ENCODE measurements at places on chromosomes 13 and 19.

DNA sequence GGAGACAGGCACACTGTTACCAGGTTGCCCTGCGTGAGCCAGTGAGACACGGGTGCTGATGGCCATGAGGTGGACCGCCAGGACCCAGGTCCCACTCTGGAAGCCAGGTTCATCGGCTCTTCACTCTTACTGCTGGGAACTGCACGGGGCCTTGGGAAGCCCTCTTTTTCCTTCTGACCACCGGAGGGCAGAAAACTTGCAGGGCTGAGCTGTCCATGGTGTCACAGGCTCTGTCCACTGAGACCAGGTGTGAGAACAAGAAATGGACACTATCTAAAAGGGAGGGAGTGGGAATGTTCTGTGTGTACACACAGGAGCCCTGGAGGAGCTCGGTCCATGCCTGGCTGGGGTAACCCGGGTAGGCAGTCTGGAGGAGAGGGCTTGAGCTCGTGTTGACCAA is 93.4 kb downstream of the UQCRFS1 start:
- DNase-seq: peak; percentile 53

GRCh38 chr19:38304352-38304865 is 358 bp downstream of the C19orf33 start:
- no peak for DNase-seq

DNA sequence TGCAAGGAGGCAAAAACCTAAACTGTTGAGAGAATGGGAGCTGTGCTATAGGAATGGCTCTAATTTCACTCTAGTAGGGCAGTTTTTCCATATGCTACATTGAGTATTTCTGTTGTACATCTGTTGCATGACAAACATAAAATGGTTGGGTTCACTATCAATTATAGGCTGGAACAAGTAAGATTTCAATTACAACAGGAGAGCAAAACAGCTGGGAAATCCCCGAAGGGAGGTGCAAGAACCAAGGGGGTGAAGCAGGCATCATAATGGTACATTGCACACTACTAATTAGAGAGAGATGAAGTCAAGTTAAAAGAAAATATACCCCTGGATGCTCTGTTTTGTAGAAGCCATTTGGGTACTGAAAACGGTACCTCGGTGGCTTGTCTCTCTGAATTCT is 389.5 kb downstream of the PCDH9 start:
- DNase-seq: no peak

DNA sequence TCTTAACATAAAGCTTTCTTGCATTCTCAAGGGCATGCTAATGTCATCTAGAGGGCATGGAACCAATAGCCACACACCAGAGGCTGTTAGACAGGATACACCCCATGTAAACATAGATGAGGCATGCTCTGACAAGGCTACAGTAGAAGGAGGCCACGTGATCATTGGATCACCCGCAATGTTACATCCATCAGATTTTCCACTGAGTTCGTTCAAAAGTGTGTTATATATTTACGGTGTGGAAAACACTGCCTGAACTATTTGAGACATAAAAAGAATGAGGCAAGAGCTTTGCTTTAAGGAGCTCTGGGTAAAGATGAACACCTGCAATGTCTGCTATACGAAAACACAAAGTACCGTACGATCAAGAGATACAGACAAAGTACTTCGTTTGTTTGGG is 817.5 kb upstream of the SLC10A2 start:
- DNase-seq: no peak

- no peak for DNase-seq
These were observed 126.6 kb downstream of the USP12 start for GRCh38 chr13:27044837-27045570.

GRCh38 chr19:19379527-19379926 is 25.9 kb upstream of the GATAD2A start:
- DNase-seq: no peak

GRCh38 chr13:112711528-112712265 is 21.9 kb downstream of the ATP11A start:
- DNase-seq: peak; percentile 82

DNA sequence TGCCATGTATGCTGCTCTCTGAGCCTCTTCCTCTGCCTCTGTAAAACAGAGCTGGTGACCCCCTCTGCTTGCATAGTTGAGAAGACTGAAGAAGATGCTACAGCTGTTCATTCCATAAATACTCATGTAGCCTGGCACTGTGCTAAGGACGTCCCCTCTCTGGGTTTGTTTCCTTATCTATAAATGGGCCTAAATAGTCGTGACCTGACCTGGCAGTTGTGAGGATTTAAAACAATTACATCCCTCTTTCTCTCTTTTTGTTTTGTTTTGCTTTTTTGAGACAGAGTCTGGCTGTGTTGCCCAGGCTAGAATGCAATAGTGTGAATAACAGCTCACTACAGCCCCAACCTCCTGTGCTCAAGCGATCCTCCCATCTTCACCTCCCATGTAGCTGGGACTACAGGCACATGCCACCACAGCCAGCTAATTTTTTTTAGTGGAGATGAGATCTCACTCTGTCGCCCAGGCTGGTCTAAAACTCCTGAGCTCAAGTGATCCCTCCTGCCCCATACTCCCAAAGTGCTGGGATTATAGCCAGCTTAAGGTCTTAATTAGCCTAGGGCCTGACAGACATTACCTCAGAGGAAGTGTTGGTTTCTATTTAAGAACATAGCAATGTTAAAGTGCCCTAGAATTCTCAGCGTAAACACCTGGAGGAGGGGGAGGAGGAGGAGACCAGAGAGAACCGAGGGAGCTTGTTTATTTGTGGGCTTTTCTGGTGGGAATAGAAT is 4.6 kb downstream of the WDR62 start:
- DNase-seq: no peak

DNA sequence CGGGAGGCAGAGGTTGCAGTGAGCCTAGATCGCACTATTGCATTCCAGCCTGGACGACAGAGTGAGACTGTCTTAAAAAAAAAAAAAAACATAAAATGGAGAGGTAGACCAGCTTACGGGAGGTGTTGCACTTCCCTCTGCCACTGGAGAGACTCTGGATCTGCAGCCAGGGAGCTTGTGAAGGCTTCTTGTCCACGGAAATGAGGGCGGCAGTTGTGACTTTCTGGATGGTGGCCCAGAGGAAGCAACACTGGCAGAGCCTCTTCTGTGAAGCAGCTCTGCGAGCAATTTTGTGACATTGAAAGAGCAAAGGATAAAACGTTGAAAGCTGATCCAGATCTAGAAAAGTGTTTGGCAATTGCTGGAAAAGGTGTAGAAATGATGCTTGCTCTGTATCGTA is 10.4 kb downstream of the SPINT2 start:
- DNase-seq: no peak

DNA sequence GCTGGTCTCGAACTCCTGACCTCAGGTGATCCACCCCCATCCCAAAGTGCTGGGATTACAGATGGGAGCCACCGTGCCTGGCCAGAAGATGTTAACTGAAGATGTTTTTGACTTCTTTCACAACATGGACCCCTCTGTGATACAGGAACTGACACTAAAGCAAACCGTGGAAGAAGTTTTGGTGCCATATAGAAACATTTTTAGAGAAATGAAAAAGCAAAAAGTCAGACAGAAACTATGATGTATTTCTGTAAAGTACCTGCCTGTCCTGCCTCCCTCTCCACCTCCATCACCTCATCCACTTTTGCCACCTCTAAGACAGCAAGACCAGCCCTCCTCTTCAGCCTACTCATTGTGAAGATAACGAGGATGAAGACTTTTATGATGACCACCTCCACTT is 11.3 kb downstream of the FBXO27 start:
- DNase-seq: no peak

- peak; percentile 88 for DNase-seq
These were observed 47.0 kb upstream of the PNMA8B start for GRCh38 chr19:46542428-46543230.

DNA sequence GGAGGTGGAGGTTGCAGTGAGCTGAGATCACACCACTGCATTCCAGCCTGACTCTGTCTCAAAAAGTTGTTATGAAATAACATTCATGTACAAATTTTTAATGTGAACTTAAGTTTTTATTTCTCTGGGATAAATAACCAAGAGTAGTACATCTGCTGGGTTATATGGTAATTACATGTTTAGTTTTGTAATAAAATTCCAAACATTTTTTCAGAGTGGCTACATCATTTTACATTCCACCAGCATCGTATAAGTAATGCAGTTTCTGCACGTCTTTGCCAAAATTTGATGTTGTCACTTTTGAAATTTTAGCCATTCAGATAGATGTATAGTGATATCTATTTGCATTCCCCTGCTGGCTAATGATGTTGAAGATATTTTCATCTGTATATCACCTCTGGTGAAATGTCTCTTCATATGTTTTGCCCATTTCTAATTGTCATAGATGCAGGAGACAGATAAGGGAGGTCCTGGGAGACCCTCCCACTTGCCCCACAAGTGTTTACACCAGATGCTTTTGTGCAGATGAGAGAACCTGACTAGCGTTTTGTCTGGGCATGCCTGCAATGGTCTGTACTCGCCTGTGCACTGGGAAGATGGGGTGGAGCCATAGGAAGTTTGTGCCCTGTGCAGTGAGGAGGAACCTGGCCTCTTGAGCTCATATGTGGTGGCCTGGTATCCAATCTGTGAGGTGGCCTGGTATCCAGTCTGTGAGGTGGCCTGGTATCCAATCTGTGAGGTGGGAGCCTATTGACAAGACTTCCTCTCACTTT is 12.7 kb upstream of the KBTBD6 start:
- DNase-seq: no peak

DNA sequence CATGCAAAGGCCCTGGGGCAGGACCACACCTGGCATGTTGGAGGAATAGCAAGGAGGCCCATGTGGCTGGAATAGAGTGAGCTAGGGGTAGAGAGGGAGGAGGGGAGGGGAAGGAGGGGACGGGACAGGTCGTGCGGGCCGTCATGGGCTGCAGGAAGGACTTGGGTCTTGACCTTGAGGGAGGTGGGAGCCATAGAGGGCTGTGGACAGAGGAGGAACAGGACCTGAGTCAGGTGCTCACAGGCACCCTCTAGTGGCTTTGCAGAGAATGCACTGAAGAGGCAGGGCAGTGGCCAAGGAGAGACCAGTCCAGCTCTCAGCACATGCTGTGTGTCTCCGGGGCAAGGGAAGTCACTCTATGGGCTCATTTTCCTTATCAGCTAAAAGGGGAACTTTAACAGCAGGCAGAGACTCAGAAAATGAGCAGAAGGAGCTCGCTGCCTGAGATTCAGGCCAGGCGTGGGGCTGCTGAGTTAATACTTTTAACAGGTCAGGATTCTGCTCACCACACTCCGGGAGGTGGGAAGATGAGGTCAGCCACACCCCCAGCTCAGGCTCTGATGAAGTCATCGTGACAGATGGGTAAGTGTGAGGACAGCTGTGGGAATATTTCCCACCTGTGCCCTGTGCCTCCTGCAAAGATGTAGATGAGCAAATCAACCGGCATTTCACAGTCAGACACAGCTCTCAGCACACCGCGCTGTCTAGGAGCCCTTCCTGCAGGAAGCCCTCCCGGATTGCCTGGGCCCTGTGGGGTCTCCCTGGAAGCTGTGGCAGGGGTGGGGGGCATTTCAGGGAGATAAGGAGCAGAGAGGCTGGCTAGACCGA is 6.0 kb upstream of the TNFAIP8L1 start:
- peak; percentile 64 for DNase-seq

GRCh38 chr19:2294687-2295335 is 12.8 kb upstream of the PEAK3 start:
- no peak for DNase-seq

DNA sequence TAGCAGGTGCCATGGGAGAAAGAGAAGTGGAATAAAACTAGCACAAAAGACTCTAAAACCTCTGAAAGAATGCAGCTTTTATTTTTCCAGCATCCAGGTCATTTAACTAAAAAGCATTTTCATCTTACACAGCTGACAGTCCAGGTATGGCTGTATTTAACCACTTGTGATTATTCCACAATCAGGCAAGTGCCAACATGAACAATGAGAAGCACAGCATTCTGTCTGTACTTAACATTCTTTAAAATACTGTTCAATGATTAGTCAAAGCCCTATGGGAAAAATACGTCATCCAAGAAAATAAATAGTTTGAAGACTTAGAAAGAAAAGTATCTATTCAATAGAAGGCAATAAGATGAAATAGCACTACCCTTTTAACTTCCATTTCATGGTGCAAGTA is 246.9 kb downstream of the LIG4 start:
- no peak for DNase-seq

DNA sequence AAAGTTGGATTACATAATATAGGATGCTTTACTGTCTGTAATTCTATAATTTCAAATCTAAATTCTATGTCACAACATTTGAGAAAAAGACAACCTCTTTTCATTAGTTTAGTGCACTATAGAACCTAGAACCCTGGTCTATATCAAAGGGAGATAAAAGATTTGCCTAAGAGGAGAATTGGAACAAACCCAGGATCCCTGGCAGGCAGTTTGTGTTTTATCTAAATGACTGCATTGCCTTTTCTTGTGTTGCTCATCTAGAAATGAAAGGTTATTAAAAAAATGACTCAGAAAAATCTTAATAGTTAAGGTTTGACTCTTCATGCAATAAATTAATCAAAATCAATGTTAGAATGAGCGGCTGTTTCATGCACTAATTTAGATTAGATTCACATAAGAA is 96.7 kb downstream of the PCDH9 start:
- DNase-seq: no peak

DNA sequence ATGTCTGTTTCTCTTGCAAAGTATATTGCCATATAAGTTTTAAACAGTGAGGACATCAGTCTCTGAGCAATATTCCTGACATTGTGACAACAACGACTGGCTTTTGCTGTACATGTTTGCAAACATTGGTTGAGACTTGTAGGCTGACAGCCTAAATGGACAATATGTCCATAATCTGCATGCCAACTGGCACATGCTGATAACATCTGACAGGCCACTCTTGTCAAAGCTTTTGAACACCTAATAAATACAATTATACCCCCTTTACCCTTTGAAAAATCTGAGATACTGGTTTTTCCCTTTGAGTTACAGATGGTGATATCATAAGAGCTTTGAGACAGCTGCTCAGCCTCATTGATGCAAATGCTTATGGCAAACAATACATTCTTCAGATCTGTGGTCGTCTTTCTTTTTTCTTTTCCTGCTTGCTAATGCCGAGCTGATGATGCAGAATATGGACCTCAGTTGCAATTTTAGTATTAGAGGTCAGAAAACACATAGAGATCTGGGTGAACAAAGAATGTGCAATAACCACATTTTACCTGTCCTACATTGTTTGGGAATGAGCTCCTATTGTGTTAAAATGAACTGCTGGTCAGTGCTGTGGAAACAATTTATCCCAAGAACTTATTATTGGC is 114.9 kb downstream of the RFC3 start:
- no peak for DNase-seq

GRCh38 chr13:34046457-34046856 is 228.5 kb downstream of the RFC3 start:
- no peak for DNase-seq

DNA sequence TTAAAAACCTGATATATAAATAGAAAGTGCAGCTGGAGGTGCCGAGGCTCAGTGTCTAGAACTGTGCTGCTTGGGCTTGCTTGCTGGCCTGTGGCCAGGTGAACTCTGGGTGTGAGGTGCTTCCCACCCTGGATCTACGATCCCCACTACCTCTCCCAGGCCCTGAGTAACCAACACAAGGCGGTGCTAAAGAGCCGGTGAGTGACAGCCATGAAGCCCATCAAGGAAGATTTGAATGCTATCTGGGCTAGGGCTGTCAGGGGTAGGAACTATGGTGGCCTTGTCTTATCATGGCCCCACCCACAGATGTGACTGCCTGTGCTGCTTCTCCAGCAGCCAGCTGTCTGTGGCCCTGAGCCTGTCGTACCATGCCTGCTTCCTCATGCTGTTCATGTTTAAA is 25.6 kb upstream of the ZNF91 start:
- no peak for DNase-seq

- DNase-seq: peak; percentile 52
These were observed 52.2 kb upstream of the CYP4F8 start for GRCh38 chr19:15562861-15563260.

- DNase-seq: no peak
These were observed 107.8 kb upstream of the ATXN8OS start for GRCh38 chr13:69999875-70000274.

GRCh38 chr13:79194272-79194671 is 211.8 kb downstream of the RBM26 start:
- DNase-seq: no peak

Data from ecto neural progenitor cell (in vitro differentiated cells).